ENCODE measurements at places on chromosomes 16 and 17.

DNA sequence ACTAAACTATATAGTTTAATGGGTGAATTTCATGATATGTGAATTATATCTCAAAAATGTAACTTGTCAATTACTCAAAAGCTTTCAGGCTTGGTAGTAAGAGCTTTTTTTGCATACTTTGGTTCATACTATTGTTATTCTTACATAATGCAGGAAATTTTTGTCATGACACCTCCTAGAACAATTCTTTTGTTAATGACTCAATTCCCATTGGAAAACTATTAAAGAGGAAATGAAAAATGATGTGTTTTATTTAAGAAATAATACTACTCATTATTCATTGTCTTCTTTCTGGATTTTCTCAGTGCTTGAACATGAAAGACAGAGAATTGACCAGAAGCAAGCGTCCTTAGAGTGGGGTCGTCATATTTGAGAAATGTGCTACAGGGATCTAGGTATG is 196.4 kb upstream of the KCNJ16 start:
- no peak for DNase-seq

DNA sequence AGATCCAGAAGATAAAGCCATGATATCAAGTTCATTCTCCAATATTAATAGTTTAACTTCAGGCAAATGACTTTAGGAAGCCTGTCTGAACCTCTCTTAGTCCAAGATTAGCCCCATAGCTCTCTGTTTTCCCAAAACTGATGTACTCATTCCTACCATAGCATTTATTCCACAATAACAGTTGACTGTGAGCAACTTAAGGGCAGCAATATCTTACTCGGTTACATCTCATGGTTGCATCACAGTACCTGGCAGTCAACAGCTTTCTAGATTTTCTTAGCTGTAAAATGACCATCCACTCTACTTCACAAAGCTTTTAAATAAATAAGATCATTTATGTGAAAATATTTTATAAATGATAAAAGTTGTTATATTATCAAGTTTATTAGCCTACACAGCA is 58.2 kb upstream of the STAC2 start:
- DNase-seq: no peak

DNA sequence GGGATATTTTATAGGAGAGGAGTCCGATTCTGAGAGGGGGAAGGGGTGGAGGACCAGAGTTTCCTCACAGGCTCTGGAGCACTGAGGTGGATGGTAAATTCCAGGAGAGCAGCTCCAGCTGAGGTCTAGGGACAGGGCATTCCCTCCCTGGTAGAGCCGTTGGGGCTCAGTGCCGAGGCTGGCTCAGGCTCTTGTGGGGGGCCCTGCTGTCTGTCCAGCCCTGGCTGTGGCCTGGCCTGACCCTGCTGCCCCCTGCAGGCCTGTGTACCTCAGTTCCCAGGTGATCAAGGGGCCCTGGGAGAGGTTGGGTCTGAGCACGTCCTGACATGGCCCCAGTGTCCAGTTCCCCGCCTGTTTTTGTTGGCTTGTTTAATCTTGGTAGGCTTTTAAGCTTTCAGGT is 16.8 kb downstream of the ZNF750 start:
- DNase-seq: no peak

DNA sequence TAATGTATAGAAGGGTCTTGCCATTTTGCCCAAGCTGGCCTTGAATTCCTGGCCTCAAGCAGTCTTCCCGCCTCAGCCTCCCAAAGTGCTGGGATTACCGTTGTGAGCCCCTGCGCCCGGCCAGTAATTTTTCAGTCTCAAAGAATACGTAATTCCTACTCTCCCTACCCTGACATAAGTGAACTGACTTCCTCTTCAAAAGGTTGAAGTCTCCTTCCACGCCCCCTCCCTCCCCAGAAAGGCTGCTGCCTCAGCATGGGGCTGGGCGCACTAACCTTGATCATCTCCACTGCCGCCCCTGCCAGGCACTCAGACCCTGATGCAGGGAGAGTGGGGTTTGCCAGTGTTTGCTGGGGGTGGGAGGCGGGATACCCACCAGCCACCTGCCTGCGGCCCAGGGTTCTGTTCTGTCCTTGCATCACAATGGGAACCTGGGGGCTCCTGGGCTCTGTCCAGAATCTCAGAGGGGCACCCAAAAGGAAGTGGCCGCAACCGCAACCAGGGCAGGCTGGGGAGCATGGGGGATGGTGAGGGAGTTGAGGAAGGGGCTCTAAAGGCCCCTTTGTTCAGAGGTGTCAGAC is 27.5 kb downstream of the KIFC3 start:
- no peak for DNase-seq

GRCh38 chr16:66240631-66241395 is 125.7 kb upstream of the CDH5 start:
- no peak for DNase-seq

DNA sequence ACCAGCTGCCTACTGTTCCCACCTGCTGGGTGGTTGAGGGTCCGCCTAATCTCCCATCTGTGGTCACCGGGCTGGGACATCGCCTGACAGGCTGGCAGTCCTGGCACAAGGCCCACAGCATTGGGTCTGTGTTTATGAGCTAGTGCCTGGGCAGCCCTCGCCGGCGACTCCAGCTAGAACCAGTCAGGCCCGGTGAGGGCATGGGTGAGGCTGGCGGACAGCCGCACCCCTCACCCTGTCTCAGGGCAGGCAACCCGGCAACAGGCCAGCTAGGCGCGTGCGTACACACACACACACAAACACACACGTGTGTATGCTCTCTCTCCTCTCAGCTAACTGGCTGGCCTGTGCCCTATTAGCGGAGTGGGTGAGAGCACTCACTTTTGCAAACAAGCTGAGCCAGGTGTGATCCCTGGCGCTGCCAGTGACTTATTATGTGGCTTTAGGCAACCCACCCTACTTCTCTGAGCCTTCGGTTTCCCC is 10.4 kb downstream of the HSD11B2 start:
- no peak for DNase-seq

DNA sequence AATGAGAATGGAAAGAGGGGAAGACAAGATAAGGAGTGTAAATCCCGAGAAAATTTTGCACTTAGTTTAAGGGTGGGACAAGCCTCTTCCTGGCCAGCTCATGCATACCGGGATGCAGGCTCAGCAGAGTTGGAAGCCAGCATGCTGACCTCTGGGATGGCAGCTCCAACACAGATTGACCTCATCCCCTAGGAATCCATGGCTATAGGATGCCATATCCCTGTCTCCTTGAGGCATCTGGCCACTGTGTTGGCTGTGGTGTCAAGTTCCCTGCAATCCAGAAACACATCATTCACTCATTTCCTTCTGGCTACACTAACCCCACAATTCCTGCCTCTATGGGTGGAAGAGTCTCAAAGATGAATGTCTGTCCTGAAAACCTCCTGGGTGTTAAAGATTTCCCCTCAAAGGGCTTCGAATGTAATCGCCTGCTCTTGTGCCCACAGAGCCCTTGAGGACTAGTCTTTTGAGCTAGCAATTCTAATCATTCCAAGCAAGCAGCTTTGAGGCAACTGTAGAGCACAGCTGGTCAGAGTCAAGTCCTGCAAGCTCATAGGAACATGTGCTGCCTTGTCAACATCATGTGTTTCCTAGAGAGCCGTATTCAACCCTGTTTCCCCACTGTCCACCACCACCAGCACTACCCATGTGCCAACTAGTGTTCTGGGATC is 141.4 kb downstream of the PMP22 start:
- DNase-seq: no peak

GRCh38 chr16:68658341-68658973 is 13.3 kb downstream of the CDH3 start:
- DNase-seq: no peak

DNA sequence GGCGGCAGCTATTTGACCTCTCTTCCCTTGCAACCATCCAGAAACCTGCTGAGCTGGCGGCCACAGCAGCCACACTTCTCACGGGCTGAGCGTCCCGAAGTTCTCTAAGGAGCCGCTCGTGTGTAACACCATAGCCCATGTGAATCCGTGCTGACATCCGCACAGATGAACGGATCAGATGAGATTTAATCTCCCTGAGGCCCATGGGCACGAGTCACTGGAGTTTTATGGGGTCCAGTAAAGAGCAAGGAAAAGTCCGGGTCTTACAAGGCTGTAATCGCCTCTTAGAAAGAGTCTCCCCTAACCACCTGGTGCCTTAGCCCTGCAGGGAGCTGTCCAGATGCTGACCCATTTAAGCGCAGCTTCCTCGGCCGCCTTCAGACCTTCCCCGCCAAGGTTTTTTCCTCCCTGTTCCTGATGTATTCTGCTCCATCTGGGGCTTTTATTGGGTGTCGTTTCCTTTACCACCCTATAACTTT is 5.5 kb upstream of the CACNG5 start:
- DNase-seq: peak; percentile 30

GRCh38 chr16:56989988-56990387 is 631 bp downstream of the NLRC5 start:
- no peak for DNase-seq

GRCh38 chr16:66859397-66860068 is 15.3 kb downstream of the CA7 start:
- DNase-seq: no peak

GRCh38 chr16:56246051-56246817 is 54.9 kb downstream of the GNAO1 start:
- no peak for DNase-seq

GRCh38 chr16:66930189-66930588 is 4.0 kb downstream of the CIAO2B start:
- no peak for DNase-seq

DNA sequence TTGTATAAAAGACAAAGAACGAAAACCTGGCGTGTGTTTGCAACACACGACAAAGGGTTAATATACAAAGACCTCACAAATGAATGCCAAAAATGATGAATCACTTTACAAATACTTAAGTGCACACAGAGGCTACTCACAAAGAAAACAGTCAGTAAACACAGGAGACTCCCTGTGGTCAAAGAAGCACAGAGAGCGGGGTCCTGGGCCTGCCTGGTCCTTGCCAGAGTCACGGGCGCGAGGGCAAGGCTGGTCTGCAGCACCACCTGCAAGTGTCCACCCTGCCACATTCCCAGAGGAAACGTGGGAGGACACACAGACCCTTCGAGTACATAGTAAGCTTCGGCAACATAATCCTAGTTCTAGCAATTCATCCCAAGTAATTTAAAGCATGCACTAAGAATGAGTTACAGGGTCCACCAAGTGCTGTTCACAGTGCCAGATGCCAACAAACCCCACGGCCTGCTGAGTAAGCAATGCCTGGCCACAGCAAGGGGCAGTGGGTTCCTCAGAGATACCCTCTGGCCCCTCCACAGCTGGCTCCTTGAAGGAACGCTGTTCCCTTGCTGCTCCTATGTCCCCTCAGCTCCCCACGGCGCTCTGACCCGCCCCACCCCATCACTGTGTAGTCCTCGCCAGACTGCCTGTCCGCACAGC is 24.6 kb upstream of the FAAP100 start:
- DNase-seq: no peak

- no peak for DNase-seq
These were observed 68.0 kb upstream of the TBC1D3K start for GRCh38 chr17:37856245-37856644.

GRCh38 chr17:18277076-18277475 is 16.6 kb downstream of the MIEF2 start:
- DNase-seq: no peak

GRCh38 chr17:78057113-78057740 is 71.3 kb downstream of the TMC6 start:
- DNase-seq: no peak

DNA sequence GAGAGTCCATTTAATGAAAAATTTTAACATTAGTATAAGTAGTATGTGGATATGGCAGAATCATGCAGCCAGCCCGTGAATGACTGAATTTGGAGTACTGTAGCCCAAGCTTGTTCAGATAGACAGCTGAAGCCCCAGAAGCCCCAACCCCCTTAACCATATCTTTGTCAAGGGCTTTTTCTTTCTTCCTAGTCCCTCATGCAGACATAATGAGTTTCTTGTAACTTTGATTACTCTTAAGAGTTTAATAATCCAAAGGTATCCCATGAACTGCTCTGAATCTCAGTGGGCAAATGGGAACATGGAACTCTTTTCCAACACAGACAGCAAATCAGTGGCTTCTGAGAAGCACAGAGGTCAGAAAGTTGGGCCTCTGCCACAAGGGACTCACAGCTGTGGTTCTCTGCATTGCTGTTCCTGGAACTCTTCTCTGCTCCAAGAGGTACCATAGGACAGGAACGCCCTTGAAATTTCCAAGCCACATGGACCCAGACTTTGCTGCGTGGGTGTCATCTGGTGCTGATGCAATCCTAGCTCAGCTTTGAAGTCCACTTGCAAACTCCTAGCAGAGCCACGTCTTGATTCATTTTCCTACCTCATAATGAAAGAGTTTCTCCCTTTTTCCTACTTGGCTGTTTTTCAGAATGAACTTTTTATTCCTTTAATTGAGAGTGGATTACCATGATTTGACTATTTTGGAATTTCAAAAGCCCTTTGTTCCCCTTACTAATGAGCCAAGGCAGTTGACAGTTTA is 18.1 kb downstream of the LYRM1 start:
- DNase-seq: no peak

- DNase-seq: no peak
These were observed 80.9 kb upstream of the ZNF469 start for GRCh38 chr16:88301886-88302285.

DNA sequence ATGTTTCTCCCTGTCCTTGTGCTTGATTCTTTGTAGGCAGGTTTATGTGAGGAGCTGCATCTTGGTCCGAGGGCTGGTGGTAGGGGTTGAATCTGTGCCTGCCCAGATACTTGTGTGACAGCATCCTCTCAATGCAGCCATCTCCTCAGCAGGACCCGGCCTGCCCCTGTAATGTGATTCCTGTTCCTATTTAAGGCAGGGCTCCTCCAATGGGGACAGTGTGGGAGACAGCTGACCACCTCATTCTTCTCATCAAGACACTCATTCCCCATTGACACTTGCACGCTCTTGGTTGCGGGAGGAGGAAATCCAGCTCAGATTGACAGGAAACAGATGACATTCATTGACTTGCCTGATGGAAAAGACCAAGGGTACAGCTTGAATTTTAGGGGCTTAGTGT is 384.5 kb downstream of the CPPED1 start:
- no peak for DNase-seq

- no peak for DNase-seq
These were observed 330.6 kb upstream of the PMFBP1 start for GRCh38 chr16:72502594-72503005.

Data from NAMALWA (cell line).